Activated CD4-positive, alpha-beta memory T cell treated with anti-CD3 and anti-CD28 coated beads for 36 hours (primary cell): ENCODE measurements at places on chromosomes 12 and 14.

- DNase-seq: no peak
These were observed 118.7 kb upstream of the TMCC3 start for GRCh38 chr12:94769047-94769420.

DNA sequence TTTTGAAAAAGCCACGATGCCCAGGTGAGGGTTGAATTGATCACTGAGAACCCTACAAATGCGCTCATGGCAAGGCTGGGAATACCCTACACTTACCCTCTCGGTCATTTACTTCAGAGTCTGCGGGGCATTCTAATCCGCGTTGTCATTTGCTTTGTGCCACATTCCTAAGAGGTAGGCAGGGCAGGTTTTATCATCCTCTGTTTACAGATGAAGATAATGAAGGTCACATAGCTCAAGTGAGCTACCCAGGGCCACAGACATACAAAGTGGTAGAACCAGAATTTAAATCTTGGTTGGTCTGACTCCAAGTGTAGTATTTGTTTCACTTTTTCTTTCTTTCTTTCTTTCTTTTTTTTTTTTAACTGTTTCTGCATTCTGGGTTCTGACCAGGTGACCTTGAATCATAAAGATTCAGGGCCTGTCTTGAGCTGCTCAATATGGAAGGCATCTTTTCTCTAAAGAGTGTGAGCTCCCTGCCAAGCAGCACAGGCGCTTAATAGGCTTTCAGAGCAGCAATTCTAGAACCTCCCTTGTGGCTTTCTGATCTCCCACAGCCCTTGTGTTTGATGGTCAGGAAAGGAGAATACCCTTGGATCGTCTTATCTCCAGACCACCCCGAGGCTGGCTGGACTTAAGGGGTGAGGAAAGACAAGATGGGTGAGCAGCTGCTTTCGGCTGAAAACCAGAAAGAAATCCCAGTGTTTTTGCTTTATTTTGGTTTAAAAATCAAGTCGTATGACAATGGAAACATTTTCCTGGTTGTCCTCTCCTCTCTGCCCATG lies 662 bp upstream of the BATF start:
- DNase-seq: no peak

DNA sequence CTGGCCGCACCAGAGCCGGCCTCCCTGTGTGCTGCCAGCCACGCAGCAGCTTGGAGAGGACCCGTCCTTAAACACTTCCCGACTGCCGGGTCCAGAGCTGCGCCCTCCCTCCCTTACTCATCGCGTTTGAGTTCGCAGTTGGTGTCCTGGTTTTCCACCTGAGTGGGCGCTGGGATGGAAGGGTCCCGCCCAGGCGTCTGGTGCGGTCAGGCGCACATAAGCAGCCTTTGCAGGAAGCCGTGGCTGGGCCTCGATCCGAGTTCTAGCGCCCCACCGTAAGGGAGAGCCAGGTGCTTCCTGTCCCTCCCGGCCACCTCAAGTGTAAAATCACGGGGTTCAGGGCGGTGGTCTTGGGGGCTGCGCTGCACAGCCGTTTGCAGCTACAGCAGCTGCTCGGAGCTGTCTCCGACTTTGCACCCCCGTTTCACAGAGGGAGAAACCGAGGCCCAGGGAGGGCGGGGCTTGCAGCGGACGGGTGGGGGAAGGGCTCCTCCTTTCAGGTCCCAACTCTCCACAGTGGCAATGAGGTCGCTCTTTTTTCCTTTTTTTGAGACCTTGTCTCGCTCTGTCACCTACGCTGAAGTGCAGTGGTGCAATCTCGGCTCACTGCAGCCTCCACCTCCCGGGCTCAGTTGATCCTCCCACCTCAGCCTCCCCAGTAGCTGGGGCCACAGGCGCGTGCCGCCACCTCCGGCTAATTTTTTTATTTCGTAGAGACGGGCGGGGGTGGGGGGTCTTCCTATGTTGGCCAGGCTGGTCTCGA lies 51.3 kb downstream of the LRCOL1 start:
- DNase-seq: peak; percentile 17

GRCh38 chr12:128817111-128818015 lies 6.4 kb downstream of the SLC15A4 start:
- no peak for DNase-seq

DNA sequence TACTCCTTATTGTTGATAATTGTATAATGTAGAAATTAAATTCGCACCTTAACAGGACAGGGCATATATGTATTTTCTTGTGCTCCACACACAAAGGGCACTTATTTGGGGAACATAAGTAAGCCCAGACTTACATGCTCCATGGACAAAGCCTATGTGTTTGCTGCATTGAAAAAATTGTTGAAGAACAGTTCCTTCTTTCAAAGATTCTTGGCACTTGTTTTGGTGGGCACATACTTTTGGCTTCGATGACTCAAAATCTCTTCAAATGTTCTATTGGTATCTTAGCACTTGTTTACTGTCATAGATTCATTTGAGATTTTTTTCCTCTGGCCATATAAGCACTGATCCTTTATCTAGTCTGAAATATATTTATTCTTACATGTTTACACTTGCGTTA lies 1.4 kb upstream of the MAP4K5 start:
- no peak for DNase-seq

DNA sequence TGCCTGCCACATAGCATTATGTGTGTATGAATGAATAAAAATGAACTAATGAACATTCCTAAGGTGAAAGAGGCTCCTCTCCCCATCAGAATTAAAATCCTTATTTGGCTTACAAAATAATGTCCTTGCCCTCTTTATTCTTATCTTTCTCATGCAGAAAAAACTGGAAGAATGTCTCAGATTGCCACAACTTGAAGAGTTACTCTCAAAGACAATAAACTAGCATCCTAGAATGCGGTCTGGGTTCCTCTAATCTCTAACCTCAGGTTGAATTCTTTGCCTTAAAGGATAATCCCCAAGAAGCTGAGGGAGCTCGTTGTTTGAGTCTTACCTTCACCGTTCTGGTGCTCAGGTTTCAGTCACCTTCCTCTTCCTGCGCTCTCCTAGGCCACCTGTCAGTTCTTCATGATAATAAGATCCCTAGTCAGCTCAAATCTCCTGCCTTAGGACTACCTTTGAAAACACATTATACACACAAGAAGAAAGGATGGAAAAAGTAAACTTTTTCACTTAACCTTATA lies 147.1 kb downstream of the PHLDA1 start:
- DNase-seq: no peak

DNA sequence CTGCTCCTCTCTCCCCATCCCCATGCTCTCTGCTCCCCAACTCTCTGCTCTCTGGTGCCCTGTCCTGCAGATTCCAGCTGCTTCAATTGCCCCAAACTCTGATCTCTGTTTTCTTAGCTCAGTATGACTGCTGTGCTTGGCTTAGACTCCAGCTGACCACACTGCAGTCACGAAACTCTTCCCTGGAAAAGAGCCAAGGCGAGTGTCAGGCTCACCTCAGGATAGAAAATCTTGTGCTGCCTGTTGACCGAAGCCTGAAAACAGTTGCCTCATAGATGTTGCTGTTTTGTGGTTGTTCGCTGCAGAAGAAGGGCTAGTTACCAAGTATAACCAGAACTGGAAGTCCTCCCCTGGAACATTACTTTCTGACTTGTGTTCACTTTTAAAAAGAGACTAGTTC lies 6.7 kb upstream of the STON2 start:
- no peak for DNase-seq

- no peak for DNase-seq
These were observed 17.1 kb downstream of the LRFN5 start for GRCh38 chr14:41623736-41624135.

DNA sequence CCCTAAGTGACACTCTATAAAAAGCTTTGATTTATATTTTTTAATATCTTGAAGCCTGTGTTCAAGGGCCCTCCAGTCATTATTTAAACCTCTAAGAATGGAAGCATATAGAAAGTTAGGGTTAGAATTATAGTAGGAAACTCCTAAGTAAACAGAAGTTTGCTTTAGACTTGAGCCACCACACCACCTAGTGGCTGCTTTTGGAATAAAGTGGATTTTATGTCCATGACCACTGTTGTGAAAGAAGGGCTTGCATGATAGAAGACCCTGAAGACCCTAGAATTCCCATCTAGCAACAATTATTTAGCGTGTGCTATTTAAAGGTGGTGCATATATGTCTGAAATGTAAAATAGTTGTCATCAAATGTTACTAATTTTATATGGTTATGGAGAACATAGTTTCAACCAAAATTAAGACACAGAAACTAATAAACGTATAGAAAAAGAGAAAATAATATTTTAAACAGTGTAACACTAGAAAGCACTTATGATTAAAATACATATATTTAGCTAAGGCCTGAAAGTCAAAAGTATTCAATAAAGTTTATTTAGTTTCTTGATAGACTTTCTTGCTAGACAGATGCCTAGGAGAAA lies 21.3 kb downstream of the LRRIQ1 start:
- peak; percentile 22 for DNase-seq
